ENCODE measurements at places on chromosomes 7 and 10.

- DNase-seq: no peak
These were observed 946 bp upstream of the RASGEF1A start for GRCh38 chr10:43267811-43268210.

DNA sequence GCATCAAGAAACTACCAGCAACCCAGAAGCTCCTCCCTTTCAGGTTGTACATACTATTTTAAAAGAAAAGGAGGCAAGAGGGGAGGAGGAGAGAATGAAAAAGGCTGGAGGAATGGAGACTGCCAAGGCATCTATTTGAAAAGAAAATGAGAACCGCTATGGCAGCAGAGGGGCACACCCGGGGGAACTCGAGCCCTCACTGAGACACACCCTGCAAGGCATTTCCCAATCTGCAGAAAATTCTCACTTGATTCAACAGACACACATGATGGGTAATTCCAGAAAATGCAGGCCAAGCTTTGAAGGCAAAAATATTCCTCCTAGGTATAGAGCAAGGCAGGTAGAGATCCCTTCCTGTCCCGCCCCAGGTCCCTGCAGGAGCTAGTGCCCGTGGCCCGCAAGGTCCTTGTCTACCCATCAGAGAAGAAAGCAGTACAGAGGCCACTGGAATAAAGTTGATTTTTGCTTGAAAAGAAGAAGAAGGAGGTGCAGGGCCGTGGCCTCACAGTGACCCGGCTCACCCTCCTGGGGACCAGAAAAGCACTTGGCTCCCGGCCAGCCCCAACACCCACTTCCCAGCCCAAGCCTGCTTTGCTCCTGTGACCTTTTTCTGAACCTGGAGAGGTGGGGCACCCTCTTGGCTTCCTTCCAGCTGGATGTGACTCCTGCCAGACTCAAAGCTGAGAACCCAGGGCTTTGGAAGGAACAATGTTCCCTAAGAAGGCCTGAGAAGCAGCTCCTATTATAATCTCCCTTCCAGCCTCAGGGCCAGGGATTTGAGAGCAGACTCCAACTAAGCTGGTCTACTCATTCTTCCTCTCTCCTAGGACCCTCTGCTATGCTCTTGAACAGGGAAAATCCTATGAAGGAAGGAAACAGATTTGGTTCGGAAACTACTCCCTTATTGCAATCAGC, 6.2 kb upstream of the PIK3CG start:
- DNase-seq: no peak

- no peak for DNase-seq
These were observed 79.3 kb upstream of the ACBD5 start for GRCh38 chr10:27319752-27320431.

- DNase-seq: no peak
These were observed 305.7 kb downstream of the BMPER start for GRCh38 chr7:34211018-34211417.

GRCh38 chr7:46932676-46933424, 649.1 kb downstream of the TNS3 start:
- DNase-seq: no peak

All from spinal cord (tissue), 10 donors.